ENCODE measurements at places on chromosomes 5 and 9.

DNA sequence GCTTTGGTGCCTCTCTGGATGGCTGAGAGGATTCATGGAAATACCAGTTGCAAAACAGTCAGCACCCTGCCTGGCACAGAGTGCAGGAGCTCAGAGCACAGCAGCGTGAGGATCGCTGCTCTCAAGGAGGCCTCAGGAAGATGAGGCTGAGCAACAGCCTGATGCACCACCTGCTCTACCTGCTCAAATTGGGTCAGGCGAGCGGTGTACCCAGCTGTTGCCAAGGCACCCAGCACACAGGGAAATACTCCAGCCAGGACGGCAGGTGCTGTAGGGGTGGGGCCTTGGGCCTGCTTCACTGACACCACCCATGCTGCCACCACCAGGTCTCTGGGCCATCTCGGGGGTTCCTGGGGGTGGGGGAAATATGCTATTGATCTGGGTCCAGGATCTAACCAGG lies 4.3 kb downstream of the EEIG1 start:
- DNase-seq = no peak

GRCh38 chr9:136140046-136140445 lies 21.4 kb upstream of the TMEM250 start:
- no peak for DNase-seq

DNA sequence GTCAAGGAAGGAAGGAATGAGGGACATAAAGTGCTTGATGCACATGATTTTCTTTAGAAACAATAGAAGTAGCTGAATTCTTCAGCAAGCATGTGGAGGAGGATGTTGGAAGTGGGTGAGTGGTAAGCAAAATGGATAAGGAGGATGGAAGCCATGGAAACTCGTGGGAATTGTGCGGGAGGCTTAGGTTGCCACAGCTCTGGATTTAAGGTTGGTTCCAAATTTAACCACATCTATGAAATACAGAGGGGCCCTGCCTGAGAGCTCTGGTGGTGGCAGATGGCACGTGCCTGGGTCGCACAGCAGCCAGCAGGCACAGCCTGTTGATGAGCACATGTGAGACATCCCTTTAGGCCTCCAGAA lies 284.7 kb downstream of the SMARCA2 start:
- DNase-seq = no peak

GRCh38 chr9:108205276-108205675 lies 650.5 kb downstream of the ACTL7B start:
- no peak for DNase-seq

- DNase-seq = no peak
These were observed 149.8 kb downstream of the NR2F1-AS1 start for GRCh38 chr5:93431250-93431649.

DNA sequence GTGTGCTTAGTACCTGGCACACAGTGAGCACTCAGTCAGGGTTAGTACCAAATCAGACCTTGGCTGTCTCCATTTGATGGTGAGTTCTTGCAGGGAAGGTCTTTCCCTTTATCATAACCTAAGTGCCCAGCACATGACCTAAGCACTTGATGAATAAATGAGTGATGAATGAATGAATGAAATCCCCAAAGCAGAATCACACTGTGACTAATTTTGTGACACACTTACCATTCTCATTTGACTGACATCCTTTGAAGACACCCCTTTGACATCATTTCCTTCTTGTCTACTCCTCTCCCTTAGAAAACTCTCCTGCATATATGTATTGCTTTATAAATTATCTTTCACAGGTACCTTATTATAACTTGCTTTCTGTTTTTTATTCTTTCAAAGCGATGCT lies 130.2 kb upstream of the ELL2 start:
- DNase-seq = no peak

GRCh38 chr5:93911609-93912008 lies 170.2 kb upstream of the POU5F2 start:
- DNase-seq = no peak

GRCh38 chr9:78470216-78470615 lies 173.3 kb downstream of the PSAT1 start:
- no peak for DNase-seq

DNA sequence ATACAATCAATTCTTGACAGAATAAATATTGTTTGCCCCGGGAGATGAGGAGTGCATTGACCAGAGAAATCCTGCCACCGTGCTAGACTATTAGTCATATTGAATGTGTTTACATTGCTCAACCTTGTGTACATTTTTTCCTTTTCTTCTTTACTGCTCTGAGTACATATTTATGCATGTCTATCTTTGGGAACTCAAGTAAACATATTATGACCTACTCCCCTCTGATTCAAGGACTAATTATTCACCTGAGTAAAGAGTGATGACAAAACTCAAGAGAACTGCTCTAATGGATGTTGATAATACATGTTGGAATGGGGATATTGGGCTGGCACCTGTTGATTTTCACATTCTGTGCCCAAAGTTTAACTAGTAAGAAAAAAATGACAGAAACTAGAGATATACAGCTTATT lies 3.9 kb upstream of the SPINK1 start:
- peak; percentile 11 for DNase-seq

- no peak for DNase-seq
These were observed 474.2 kb downstream of the PRELID2 start for GRCh38 chr5:145360936-145361335.
